ENCODE measurements at places on chromosomes 1 and 21. TPM values are rescaled to one million over a fixed set of nuclear protein-coding genes. Genes with fewer than 3 reads are reported as not detected.

HSPG2 gene
- total RNA-seq = 149 TPM

DNA sequence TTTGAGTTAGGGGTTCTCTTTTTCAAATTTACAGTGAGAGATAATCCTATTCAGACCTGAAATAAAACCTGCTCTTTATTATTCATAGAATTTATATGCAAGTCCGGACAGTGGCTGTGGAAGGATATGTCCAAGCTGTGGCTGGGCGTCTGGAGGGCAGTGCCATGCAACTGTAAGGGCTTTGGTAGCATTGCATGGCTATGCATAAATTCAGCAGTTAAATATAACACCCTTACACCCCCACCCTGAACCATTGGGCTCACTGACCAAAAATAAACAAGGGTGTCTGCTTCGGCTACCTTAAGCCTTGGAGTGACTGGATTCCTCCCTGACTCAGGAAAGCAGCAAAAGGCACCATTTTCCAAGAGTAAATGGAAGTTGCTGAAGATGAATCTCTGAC, 5.4 kb downstream of the CHTOP start:
- no peak for DNase-seq

ABCG1 gene
- 8.6 TPM for total RNA-seq

GRCh38 chr1:38138498-38139233, 92.1 kb upstream of the POU3F1 start:
- DNase-seq = peak; percentile 96

GRCh38 chr1:155859881-155860871, 809 bp downstream of the SYT11 start:
- DNase-seq = peak; percentile 95

GRCh38 chr1:24892188-24893153, 37.6 kb downstream of the RUNX3 start:
- no peak for DNase-seq

- DNase-seq = no peak
Measured at GRCh38 chr1:14955976-14956375, 197.6 kb upstream of the TMEM51 start.

S100A2 gene
- 3.4 TPM for total RNA-seq

GRCh38 chr21:44722731-44723130, 11.4 kb upstream of the TSPEAR start:
- DNase-seq = no peak

GRCh38 chr1:169060043-169060722, 46.3 kb upstream of the ATP1B1 start:
- peak; percentile 90 for DNase-seq

DNA sequence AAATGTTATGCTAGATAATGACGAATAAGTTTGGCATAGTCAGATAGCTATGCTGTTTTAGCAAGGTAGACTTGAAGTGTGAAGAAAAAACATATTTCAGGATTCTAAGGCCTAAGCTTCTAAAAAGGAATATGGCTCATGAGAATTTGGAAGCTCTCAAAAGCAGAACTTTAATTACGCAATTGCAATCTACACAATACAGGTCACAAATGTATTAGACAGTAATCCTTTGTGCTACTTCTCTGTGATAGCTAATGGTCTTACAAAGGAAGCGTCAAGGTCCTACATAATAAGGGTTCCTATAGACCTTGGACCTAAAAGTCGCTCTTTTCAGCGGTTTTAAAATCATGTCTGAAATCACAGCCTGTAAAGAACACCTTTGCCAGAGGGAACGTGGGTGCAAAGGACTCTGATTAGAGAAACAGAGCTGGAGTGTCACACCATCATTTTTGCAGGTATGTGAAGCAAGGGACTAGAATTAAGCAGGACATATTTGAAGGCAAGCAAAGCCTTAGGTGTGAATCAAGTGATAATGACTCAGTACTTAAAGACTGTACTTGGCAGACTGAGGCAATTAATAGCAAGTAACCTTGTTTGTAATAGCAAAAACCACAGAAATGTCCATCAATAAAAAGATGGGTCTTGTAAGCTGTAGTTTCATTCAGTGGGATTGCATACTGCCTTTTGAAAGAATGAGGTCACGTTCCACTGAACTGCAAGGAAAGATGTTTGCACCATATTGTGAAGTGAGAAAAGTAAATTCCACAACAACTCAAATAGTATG, 420.2 kb downstream of the KCTD3 start:
- DNase-seq = no peak

- DNase-seq = peak; percentile 43
Measured at GRCh38 chr21:36030581-36031189, 29.6 kb downstream of the SETD4 start.

SGIP1 gene
- total RNA-seq = 1.7 TPM

DNA sequence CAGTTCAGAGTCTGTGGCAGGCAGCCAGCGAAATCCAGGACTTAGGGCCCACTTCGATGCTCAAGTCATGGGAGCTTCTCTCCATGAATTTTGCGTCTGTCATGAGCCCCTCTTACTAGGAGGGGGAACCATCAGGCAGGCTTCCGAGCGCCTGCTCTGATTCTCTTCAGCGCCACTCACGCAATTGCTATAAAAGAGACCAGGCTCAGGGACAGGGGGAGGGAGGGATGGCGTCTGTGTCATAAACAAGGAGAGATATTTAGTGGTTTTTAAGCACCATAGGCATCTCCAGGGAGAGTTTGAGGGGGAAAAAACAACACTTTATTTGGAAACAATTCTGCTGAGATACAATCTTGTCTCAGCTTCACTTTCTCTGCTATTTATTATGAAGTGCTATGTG, 60.6 kb downstream of the NAV1 start:
- DNase-seq = no peak

- no peak for DNase-seq
Measured at GRCh38 chr1:245110406-245110805, 44.4 kb upstream of the KIF26B start.

- DNase-seq = peak; percentile 98
Measured at GRCh38 chr1:198937231-198938031, 298.6 kb downstream of the PTPRC start.

GRCh38 chr1:79667848-79668696, 661.5 kb upstream of the ADGRL4 start:
- DNase-seq = peak; percentile 11

MX1 gene
- 3.8 TPM for total RNA-seq

TXNDC12 gene
- total RNA-seq = 32.9 TPM

GRCh38 chr1:32865639-32866405, 4.9 kb downstream of the FNDC5 start:
- no peak for DNase-seq

DNA sequence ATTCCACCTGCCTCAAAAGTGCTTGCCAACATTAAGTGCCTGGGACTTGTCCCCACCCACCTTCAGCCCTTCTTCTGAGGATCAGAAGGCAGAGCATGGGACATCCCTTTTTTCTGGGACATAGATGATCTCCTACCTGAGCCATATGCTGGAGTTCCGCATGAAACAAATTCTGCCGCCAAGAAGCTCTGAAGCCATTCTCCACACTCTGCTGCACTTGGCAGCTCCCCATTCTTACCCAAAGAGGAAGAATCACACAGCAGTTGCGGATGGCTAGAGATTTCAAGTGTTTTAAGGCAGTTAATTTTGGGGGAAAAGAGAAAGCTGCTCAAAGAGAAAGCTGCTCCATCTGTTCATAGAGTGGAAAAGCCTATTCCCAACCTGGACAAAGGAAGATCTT, 197.3 kb upstream of the COA6 start:
- no peak for DNase-seq

DNA sequence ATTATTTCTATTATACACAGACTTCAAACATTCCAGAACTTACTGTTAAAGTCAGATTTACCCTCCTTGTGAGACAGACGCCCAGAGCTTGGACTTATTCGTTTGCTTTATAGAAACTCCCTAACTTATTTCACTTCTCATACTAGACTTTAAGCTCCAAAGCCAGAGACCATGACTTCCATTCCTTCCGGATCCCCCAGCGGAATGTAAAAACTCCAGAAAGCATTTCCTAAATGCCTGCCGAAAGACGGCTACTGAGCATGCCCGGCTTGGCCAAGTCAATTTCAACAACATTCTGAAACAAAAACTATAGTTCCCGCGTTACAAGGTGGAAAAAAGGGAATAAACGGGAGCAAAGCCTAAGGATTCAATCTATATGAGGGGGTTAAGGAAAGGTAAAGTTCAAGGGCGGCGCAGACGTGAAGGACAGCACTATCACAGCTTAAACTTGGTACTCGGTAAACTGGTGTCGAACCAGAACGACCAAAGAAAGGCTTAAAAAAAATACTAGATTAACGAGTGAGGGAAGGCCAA, 1.1 kb downstream of the USP48 start:
- DNase-seq = peak; percentile 44

Data from muscle of leg (tissue), 16 donors.